Activated CD4-positive, alpha-beta T cell treated with anti-CD3 and anti-CD28 coated beads, Interleukin-2, Interleukin-6, amounts not matched to agents 100 ng/mL and 50 ng/mL, durations not matched to agents 16 hours and 8 hours (primary cell): ENCODE measurements at places on chromosomes 2 and 18.

DNA sequence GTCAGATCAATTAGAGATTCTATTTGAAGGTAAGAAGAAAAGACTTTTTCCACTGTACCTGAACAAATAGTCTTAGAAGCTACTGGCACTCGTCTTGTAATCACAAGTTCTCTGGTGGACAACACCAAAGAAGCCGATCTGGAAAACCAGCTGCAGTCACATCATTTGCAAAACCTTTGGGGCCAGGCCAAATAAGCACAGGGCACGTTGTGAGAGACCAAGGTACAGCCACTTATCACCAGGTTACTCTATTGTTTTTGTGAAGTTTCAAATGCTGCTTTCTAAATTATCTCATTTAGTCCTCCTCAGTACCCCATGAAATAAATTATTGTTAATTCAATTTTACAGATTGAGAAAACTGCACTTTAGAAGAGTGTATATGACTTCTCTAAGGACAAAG is 18.5 kb downstream of the ROCK1 start:
- DNase-seq: no peak

- no peak for DNase-seq
Observed at GRCh38 chr2:125959047-125959446, 696.9 kb upstream of the GYPC start.

DNA sequence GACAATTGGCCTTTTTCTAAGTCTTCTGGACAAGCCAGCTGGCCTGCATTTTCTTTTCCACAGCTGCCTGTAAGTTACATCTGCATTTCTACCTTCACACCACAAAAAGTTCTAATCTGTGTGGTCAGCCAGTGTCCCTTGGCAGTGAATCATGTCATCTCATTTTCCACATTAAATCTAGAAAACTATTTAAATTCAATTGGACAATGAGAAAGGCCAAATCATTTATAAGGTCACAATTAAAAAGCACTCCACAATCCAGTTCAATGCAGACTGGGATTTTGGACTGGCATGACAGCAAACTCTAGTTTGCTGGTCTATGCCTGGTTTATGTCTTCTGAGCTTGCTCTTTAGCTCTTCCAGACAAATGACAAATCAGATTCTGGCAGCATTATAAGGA is 494.2 kb upstream of the SPHKAP start:
- no peak for DNase-seq

- no peak for DNase-seq
Observed at GRCh38 chr2:52084759-52085158, 1052.8 kb upstream of the NRXN1 start.

GRCh38 chr2:190693533-190694232 is 44.8 kb downstream of the NAB1 start:
- peak; percentile 73 for DNase-seq

DNA sequence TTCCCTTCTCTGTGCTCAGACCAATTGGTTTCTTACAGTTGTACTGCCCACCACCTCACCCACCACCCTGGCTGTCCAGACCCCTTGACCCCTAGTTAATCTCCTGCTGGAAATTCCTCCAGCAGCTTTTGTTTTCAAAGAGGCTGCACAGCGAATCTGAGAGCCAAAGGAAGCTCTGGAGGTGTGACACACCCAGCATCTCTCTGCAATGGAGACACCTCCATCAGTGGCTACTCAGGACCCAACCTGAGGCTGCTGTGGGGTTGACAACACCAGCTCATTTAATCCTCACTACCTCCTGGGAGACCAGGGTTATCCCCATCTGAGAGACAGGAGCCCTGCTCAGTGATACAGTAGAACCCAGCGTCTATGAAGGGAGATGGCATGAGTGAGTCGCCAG is 86.4 kb downstream of the BIN1 start:
- DNase-seq: no peak

- no peak for DNase-seq
Observed at GRCh38 chr18:79732721-79733025, 53.1 kb downstream of the CTDP1 start.

- DNase-seq: no peak
Observed at GRCh38 chr2:225494100-225494459, 94.6 kb downstream of the NYAP2 start.

GRCh38 chr18:7071600-7071999 is 46.0 kb downstream of the LAMA1 start:
- no peak for DNase-seq
